ENCODE measurements at places on chromosomes 4 and X.

DNA sequence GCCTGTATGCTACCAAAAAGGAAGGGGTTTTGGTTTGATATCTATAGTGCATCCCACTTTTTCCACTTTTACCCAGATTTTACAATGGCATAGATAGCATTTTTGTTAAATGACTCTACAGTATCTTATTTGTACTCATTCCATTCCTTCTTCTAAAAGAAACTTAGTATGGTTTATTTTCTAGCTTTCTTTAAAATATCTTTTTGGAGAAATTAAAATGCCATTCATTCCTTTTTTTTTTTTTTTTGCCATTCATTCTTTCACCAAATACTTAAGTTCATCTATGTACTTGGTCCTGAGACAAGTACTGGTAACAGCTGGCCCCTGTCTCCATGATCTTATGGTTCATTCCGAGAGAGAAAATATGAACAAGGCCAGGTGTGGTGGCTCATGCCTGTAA is 49.1 kb downstream of the MID1 start:
- no peak for DNase-seq

- DNase-seq, result no peak
Observed at GRCh38 chr4:25487155-25487554, 110.1 kb downstream of the ANAPC4 start.

GRCh38 chr4:95432466-95432865 is 116.3 kb downstream of the UNC5C start:
- no peak for DNase-seq

DNA sequence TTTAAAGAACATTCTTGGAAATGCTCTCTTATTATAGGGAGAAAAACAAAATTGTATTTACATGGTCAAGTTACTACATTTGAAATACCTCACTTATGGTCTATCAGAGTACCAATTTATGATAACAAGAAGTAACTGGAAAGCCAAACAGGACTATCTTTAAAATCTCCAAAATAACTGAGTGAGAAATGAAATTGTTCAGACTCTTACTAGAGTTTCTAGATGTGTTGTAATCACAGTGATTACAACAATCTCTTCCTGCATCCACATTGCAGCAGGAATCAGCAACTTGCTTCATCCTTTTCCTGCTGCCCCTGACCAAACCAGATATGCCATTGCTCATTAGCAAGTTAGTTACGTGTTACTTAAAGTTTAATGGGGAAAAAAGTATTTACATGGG is 245.2 kb upstream of the SMIM31 start:
- DNase-seq, result no peak

- peak; percentile 13 for DNase-seq
Observed at GRCh38 chr4:97720869-97721432, 422.3 kb downstream of the STPG2 start.

DNA sequence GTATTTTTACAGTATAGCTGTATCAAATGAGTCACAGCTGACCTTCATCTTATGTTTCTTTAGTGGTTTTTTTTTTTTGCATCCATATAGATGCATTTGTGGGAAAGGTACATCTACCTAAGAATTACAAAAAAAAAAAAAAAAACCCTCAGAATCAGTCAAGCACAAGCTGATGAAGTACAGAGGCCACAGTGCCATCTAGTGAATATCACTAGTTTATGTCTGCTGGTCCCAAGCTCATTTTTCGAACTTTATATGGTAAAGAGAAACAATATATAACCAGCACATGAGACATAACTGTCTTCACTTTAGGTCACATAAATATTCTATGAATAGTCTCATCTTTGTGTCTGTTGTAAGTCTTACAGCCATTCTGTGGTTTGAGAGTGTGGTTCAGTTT is 220.1 kb downstream of the DLG3 start:
- DNase-seq, result peak; percentile 61

DNA sequence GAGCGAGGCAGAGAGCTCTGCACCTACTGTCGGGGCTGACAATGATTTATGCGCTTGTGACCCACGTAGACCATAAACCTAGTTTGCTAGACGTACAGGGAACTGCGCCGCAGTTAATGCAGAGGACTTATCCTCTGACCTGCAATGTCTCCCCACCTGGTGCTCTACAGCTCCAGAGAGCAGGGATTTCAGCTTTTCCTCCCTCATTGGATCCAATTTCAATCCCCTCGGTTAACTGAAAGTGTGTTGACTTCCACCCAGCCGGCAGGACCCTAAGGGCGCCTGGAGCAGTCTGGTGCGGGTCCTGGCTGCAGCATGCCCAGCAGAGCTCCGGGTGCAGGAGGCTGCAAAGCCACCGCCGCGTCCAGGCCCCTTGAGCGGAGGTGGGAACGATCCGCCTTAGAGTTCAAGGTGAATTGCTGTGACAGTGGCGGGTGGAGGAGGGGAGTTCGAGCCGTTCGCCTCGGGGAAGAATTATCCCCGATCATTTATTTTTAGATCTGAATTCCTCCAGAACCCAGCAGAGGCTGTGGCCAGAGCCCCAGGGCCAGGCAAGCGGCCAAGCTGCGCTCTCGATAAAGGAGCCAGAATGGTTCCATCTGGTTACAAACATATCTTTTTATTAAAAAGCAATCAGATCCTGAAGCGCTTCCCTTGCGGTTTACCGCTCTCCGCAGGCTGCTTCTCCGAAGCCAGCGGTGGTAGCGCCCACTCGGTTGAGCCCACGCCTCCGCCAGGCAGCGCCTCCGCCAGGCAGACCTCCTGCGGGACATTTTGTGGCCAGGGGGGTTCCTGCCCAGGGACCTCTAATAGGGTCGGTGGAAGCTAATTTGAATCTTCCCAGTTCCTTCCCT is 66.0 kb downstream of the FBXO8 start:
- DNase-seq, result peak; percentile 56

- no peak for DNase-seq
Observed at GRCh38 chr4:145773581-145774234, 93.8 kb downstream of the C4orf51 start.

DNA sequence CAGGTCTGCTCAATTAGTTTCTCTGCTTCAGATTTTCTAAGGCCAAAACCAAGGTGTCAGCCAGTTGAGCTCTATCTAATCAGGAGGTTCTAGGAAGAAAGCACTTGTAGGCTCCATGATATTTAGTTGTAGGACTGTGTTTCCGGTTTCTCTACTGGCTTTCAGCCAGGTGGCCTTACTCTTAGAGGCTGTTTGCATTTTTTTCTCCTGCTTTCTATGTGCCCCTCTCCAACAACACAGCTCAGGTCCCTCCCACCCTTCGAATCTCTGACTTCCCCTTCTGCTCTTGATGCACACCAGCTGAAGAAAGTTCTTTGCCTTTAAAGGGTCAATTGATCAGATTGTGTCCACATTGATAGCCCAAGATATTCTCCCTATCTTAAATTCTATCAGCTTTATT is 245.2 kb downstream of the RAB28 start:
- no peak for DNase-seq

DNA sequence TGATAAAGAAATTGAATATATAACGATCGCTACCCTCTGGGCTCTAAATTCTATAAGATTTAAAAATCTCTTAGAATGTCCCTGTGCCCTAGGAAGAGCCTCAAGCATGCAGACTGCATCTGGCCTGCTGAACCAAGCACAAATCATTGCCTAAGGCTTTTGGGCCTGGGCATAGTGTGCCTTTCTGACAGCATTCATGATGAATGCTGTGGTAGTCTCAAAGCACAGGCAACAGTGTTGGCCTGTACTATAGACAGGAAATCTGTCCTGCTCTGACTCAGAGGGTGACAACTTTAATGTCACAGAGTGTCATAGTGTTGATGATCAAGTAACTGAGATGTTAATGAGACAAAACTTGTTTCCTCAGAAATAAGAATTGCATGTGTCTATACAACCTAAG is 717.3 kb downstream of the STIM2 start:
- no peak for DNase-seq

Data from spinal cord (tissue), 10 donors.